ENCODE measurements at places on chromosomes 2 and 18. TPM values are rescaled to one million over a fixed set of nuclear protein-coding genes. Genes with fewer than 3 reads are reported as not detected.

DNA sequence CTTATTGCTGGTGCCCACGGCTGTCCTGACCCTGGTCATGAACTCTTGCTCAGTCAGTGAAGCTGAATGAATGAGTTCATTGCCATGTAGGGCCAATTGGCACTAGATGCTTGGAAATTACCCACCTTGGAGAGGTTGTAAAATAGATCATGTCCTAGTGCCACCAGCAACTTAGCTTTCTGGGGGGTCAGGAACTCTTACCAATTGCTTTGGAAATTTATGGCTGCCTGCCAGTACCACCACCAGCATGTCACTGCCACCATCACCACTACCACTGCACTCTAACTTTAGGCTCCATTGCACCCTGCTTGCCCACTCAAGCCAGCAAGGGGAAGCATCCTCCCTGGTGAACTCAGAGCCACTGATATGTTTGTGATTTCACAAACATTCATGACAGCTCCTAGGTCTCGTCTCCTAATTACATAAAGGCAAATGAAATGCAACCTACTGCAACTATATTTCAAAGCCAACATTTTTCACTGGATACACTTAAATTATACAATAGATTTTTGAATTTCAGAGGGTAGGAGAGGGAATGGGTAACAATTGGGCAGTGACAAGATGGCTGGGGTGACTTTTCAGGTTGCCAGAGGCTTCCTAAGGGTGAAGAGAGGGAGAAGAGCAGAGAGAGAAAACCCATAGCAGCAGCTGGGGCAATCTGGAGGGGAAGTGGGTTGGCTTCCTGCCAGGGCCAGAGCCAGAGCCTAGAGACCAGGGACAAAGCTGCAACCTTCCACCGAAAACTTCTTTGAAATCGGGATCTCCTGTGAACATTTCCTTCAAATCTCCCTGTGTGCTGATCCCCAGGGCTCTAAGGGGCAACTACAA, 3.5 kb upstream of the EMILIN1 start:
- DNase-seq: no peak

DNA sequence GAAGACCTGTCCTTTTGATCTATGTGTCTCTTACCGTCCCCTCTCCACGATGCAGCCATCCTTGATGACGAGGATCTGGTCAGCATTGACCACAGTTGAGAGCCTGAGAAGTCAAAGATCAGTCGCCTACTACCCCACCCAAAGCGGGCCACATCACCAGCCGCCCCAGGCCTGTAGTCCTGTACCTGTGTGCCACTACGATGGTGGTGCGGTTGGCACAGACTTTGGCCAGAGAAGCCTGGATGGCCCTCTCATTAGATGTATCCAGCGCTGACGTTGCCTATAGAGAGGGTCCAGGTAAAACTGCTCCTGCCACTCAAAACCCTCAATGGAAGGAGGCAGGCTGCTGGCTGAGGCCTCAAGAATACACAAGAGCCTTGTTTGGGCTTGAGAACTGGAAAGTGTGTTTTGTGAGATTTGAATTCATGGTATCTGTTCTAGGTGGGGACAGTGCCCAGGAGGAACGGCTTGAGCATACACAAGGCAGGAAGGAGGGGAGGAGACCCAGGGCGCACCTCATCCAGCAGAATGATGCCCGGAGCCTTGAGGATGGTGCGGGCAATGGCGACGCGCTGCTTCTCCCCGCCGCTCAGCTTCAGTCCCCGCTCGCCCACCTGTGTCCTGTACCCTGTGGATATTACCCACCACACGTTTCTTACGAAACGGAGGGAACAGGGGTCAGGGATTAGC, 3.8 kb downstream of the ZFAND2B start:
- peak; percentile 83 for DNase-seq

DNA sequence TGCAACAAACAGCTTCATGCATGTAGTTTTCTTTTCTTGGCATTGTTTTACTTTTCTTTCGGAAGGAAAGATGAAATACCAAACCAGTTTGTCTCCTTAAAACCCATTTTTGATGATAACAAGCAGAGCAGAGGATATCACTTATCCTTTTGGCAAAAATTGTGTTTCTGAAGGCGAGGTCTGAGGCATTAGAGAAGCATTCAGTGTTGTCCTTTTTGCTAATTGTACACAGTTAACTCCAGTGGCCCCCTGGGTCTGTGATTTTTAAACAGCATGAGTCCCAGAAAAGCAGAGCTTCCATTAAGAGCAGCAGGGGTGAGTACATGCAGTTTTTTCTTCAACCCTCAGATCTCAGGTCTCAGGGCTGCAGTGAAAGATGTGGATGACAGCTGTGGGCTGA, 41.3 kb downstream of the TTC39C start:
- DNase-seq: no peak

DNA sequence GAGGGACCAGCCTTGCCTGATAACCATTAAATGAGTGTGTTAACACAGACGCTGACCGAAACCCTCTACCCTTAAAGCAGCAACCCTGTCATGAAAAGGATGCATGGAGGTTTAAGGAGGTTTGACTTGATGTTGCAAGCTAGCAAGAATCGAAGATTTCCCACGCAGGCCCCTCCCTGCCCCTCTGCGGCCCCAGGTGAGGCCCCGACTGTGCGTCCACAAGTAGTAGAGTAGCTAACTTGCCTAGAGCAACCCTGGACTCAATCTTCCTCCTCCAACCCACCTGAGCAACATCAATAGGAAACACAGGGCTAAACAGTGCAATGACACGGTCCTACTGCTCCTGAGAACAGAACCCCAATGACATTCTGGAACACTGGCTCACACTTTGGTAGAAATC, 150.1 kb downstream of the COL4A4 start:
- no peak for DNase-seq

DNA sequence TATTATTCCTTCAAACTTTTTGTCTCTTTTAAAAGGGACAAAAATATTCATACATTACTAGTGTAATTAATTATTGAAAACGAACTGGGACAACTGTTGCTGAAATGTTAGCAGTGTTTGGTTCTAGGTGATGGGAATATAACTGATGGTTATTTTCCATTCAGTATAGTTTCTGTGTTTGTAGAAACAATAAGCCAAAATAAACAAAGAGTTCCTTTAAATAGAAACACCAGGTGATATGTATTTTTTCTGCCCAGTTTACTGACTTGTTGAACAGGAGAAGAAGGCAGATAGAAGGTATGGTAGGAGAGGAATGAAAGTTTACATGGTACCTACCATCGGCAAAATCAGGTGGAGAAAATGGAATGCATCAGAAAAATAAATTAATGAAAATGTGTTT, 74.2 kb downstream of the LYPD6B start:
- no peak for DNase-seq

DNA sequence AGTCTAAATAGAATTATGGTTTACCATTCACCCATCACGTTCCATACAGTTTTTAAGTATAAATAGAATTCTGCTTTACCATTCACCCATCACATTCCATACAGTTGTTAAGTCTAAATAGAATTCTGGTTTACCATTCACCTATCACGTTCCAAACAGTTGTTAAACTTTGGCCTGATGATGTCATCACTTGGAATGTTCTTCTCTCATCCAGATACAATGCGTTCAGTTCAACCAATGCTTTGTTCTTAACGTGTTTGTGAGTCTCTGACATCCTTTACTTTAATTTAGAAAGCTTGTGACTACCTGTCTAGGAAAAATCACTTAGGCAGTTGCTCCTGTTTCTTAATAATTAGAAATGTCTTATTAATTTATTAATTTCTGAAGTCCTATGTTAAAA, 236.3 kb upstream of the RASGRP3 start:
- DNase-seq: no peak

DNA sequence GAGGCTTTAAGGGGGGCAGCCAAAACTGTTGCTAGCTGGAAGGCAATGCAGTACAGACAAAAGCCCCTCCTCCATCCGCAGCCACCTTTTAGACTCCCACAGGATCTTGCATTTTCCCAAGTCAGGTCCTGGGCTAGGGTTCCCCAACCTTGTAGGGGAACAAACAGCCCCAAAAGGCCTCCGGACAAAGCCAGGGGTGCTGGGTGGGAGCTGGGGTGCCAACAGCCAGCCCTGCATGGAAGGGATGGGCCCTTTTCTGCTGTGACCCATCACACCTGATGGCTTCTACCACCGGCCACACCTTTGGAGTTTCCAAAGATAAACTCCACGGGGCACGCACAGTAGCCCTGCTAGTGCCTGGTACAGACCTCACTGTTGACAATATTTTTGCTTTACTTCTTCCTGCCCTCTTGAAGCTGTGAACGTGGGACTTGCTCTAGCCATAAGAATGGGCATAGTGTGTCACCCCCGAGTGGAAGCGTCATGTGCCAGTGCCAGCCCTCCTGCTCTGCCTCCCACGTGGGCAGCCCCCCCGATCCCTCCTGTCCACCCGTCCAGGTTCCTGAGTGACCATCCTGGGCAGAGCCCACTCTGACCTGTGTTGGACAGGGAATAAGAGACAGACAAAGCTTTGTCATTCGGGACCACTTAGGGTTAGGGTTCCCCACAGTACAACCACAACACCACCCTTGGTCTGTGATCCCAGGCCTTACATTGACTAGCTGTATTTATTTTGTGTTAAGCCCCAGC, 18.8 kb downstream of the TUBB6 start:
- DNase-seq: peak; percentile 52

Gene PGAP1
- total RNA-seq: 15.2 TPM

DNA sequence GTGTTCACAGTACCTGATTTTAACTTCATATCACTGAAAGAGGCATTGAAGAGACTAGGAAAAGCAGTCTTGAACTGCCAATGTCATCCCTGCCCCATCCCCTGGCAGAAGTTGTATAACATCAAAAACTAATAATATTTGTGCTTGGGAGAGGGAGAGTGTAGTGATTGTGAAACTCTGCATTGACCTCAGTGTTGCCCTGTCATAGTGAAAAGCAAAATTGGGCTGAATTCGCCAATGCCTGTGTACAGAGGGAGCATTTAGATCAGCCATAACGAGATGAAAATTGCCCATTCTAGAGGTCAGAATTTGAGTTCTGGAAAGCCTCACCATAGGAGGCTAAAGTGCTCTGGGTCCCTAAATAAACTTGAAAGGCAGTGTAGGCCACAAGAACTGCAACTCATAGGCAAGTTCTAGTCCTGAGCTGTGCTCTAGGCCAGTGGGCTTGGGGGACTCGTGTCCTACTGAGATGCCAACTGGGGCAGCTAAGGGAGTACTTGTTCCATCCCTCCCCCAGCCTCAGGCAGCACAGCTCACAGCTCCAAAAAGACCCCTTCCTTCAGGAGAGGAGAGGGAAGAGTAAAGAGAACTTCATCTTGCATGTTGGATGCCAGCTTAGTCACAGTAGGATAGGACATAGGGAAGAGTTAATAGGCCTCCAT, 855.6 kb downstream of the TSN start:
- DNase-seq: no peak
